ENCODE measurements at places on chromosomes 2 and 18.

GRCh38 chr2:209973328-209973727 lies 29.1 kb upstream of the RPE start:
- no peak for DNase-seq

DNA sequence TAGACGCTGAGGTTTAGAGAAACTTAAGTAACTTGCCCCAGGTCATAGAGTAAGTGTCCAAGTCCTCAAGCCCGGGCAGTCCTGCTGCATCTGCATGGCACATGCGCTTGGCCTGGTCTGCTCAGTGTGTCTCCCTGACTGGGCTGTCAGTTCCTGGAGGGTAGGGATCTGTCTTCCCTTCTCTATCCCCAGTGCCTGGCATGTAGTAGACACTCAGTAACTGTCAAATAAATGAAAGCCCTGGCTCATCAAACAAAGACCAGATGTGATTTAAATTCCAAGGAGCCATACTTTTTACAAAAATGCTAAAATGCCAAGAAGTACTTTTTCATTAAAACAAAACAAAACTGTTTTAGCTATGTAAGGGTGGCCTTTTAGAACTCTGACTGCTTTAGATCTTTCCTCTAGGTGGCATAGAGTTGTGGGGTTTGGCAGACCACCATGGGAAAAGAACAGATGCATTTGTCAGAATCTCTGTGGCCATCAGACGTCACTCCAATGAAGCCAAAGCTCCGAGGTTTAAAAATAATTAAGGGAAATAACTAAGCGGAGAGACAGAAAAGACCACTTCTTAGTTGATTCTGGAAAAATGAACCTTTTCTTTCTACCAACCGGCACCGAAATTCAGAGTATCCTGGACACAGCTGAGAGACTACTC lies 34.0 kb downstream of the EPAS1 start:
- no peak for DNase-seq

- no peak for DNase-seq
Observed at GRCh38 chr2:189501487-189501886, 60.2 kb downstream of the WDR75 start.

DNA sequence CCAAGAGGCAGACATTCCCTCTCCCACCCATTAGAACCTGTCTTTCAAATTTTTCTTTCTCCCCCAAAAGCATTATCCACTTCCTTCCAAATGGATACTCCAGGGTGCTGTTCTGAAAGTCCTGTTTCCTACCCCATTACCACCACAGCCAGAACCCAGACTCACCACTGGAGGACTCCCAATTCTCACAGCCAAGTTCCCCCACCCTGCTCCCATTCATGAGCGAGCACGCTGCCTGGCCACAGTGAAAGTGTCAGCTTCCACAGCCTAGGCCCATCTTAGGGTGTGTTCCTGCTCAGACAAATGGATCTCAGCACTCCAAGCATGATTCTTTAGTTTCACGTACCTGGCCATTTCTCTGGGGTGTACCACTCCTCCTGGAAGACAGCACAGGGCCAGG lies 3.8 kb upstream of the ANKRD53 start:
- DNase-seq, result no peak

DNA sequence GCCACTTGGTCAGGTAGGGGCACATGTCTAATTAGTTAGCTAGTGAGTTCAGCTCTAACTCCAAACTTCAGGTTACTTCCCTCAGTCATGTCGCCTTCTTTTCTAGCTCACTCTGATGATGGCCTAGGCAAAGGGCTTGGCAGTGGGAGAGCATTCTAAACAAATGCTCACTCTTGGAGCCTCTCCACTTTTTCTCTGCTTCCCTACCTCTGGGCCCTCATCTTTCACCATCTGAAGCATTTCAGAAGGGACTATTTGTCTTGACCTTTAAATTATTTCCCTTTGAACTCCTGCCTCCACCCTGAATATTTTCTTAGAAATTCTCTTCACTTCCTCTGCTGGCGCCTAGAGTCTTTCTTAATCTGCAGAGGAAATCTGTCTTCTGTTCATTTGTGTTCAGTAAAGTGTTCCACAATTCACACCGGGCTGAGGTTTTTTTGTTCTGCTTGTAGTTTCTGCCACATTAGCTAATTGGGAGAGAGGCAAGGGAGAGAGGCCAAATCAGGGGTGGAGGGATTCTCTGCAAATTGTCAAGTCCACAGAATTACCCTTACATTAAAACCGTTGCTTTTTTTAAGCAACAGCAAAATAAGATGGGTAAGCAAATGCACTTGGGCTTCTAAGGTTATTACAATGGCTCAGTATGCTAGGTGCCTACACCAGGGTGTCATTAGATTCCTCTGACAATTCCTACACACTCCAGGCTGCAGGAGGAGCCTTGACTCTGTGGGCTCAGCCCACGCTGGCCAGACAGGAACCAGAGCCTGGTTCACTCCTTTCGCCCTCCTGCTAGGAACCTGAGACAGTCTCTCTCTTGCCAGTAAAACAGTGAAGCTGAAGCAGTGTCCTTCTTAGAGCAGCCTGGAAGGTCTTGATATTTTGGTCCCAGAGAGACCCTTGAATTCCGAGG lies 5.5 kb downstream of the MSGN1 start:
- no peak for DNase-seq

GRCh38 chr2:145066151-145066661 lies 546.3 kb upstream of the ZEB2 start:
- no peak for DNase-seq

DNA sequence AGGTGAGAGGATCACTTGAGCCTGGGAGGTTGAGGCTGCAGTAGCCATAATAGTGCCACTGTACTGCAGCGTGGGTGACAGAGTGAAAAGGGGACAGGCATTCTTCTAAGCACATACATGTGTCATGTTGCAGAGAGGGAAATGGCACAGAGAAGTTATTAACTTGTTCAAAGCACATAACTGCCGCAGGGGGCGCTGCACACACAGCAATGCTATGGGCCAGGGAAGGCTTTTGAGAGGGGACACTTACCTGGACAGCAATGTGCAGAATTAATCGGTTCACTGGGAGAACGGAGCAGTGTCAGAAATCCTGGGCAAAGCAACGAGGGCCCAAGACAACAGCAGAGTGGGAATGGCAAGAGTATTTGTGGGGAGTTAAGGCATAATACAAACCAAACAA lies 2.4 kb downstream of the SCYGR8 start:
- DNase-seq, result no peak

Measured in CD8-positive, alpha-beta T cell (primary cell).